ENCODE measurements at places on chromosomes 1 and 21.
A peak's percentile ranks its signal among the peaks of the same experiment; 100 is the strongest.

DNA sequence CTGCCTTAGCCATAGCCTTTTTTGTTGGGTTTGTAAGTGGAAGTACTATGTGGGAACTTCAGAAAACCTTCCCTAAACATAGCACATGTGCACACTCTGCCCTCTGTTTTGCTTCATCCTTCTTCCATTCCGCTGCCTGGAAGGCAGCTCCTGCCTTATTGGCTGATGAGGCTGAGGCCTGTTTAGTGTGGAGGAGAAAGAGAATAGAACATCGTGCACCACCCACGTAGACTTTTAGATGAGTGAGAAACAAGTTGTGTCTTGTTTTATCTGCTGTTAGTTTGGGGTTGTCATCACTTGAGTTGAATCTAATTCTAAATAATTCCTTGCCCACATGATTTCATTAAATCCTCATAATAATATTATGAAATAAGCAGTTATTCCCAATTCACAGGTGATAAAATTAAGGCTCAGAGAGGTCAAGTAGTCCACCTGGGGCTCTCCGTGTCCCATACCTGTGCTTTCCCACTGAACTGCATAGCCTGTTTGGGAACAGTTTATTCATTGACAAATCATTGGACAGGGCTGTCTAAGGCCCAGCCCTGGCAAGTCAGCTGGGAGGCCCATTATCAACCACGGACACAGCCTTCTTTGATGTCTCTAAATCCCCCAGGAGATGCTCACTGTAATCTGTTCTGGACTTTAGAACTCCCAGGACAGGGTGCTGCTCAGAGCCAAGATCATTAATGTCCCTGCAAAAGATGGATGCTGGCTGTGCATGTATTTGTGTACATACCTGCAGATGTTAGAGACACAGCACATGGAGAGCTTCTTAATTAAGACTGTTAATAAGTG, 93.0 kb downstream of the ABCA4 start:
- DNase-seq: no peak

DNA sequence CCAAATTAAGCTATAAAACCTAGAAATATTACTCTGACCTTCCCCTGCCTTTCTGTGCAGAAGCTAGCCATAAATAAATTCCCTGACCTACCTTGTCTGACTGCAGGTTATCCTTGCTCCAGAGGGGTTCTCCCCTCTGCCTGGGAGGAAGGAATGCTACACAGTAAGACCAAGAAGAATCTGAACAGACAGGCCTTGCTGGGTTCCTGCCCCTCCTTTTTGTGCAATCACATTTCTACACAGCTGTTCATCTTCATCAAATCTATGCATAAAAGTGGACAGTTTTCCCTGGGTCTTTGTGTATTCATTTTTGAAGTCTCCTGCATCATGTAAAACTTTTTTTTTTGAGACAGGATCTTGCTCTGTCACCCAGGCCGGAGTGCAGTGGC, 50.6 kb downstream of the DNTTIP2 start:
- no peak for DNase-seq

DNA sequence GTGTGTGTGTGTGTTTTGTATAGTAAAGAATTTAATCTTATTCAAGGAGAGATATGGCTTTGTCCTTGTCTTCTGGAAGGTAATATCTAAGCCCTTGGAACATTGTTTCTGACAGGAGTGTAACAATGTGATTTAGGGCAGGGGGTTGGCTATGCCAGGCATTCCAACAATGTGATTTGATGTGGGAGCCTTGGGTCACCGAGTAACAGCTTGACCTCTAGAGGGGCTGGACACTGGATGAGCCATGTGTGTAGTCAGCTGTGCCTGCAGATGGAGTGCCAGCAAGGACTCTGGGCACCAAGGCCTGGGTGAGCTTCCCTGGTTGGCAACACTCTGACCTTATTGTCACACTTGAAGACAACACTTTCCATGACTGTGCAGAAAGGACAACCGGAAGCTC, 336.1 kb upstream of the ZP4 start:
- DNase-seq: no peak

DNA sequence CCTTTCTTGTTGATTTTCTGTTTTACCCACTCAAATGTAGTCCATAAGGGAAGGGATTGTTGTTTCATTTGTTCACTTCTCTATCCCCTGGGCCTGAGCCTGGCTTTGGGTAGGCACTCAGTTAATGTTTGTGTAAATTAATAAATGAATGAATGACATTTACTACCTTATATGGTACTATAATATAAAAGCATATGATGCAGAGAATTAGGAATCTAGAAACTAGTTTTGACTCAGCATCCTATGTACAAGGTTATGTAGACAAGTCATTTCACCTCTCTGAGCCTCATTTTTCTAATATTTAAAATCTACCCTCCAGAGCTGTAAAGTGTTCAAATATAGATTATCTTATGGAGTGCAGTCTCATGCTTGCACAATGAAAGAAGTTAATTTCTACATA, 68.9 kb upstream of the S1PR1 start:
- DNase-seq: no peak

DNA sequence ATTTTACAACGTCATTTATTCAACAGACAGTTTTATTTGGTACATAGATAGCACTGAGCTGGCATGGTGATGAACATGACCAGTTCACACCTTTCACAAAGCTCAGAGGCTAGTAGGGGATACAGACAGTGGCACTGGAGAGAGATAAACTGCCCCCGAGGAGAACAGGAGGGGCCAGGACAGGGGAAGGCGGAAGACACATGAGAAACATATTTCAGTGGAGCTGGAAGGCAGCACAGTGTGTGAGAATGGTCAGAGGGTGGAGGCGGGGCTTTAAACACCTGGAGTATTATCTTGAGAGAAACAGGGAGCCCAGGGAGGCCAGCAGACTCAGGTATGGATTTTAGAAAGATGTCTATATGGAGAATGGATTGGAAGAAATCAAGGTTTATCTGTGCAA, 49.5 kb downstream of the CHML start:
- DNase-seq: no peak

DNA sequence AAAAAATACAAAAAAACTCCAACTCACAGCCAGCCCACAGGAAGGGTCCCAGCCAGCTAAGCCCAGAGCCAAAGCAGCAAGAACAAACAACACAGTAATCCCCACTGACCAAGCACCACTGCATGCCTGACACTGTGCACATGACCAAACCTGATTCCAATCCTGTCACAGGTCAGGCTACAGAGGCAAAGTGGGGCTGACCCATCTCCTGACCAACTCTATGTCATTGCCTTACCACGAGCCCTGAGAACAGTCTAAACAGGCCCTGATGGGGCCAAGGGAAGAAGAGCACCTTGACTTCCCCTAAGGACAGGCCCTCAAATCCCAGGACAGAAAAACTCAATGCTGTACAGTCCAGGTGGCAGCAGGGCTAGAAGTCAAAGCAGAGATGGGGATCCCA, 2.4 kb downstream of the LSS start:
- DNase-seq: no peak

DNA sequence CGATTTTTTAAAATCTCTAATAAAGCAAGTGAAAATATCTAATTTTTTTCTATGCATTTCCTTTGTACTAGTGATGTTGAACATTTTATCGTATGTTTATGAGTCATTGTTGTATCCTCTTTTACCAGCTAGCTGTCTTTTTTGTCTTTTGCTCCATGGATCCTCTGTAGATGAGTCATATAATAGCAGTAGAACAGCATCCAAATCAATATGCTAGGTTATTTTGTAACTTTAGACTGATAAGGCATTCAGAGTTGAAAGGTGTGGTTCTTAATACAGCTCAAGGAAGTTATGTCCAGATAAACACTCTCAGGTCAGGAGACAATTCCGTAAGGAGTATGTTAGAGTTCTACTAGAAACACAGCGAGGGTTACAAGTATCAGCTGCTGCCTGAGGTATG, 31.9 kb downstream of the MAP10 start:
- DNase-seq: no peak

GRCh38 chr1:87812871-87813577, 484.3 kb downstream of the LMO4 start:
- no peak for DNase-seq

- DNase-seq: no peak
Measured at GRCh38 chr1:232221802-232222499, 408.0 kb downstream of the SIPA1L2 start.

DNA sequence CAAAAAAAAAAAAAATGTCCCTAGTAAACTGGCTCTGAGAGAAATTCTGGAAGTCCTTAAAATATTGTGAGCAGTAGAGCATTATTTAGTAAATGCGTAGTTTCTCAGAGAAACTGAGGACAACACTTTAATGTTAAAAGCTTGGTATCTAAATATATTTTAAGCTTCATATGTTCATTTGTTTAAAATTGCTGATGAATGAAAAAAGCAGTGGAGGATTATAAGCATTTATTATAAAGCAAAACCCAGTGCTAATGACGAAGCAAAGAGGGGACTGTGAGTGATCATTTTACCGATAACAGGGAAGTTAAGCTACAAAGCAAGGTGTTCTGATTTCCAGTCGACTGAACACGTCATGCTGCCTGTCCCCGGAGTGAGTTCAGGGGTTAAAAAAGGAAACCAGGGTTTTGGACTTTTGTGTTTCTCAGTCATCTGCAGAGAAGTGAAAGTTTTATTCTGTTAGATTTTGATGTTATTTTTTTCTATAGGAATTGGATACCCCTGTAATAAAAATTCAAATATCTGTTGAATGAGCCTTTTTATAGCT, 64.5 kb upstream of the SCCPDH start:
- DNase-seq: no peak

- DNase-seq: no peak
Measured at GRCh38 chr1:20632386-20632785, 872 bp upstream of the PINK1 start.

GRCh38 chr1:62826901-62827300, 43.0 kb downstream of the ATG4C start:
- DNase-seq: no peak

- peak; percentile 74 for DNase-seq
Measured at GRCh38 chr1:155078469-155079209, at the start of gene EFNA3. EFNA3 (plus strand) TSS chr1:155078837; CDS start chr1:155078942, 105 bp downstream.

DNA sequence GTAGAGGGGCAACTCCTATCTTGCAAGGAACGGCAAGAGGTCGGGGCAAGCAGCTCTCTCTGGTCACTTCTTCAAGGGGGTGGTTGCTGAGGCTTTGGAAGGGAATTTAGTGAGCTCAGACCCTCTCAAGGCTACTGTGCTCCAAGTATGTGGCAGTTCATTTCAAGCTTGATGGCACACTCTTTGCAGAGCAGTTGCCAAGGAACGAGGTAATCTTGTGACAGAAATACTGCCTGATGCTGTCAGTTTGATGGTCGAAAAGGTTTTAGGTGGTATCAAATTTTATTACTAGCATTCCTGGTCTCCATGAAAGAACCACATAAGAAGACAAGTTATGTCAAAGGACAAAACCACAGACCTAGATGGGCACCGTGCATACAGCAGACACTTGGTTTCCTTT, 13.1 kb downstream of the CFAP298 start:
- DNase-seq: no peak

GRCh38 chr1:162055062-162055461, 14.4 kb upstream of the NOS1AP start:
- DNase-seq: no peak

- DNase-seq: no peak
Measured at GRCh38 chr1:186802388-186802787, 26.4 kb upstream of the PLA2G4A start.

DNA sequence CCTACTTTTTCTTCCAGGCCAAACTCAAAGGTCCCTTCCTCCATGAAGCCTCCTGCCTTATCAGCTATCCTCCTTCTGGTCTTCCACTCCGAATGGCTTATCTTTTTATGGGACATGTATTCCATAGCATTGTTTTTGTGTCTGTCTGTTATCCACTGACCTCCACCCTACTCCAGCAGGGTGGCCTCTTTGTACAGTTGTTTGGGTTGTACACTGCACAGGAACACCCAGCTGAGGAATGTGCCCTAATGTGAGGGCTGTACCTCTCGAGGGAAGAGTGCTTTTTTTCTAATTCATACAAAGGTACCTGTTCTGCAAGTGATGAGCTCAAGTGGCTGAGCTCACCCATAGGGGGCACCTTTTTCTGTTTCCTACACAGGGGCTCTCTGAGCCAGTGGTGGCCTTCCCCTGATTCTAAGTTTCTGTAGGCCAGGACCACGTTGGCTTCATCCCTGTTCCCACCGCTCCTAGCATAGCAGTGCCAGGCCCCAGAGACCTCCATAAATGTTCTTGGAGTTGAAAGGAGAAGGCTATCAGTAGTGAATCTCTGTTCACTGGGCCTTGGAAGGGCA, 108.2 kb downstream of the FOXD2 start:
- no peak for DNase-seq

DNA sequence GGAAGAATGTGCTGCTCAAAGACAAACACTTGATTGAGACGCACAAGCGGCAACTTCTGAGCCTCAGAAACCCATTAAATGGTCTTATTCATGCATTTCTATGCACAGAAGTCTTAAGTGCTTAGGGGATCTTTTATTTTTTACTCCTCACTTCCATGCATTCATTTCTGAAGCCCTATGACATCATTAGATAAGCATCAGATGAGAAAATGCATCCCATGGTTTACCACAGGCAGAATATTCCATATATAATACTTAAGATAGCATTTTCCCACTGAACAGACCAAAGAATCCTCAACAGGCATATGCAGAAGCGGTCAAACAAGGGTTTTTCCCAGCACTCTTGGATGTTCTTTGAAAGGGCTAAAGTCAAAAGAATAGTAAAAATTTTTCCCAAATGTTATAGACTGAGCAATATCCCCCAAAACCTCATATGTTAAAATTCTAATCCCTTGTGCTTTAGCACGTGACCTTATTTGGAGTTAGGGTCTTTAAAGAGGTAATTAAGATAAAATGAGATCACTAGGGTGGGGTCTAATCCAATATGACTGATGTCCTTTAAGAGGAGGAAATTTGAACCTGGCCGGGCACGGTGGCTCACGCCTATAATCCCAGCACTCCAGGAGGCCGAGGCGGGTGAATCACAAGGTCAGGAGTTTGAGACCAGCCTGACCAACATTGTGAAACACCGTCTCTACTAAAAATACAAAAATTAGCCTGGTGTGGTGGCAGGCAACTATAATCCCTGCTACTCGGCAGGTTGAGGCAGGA, 22.6 kb upstream of the FAM89A start:
- DNase-seq: no peak

DNA sequence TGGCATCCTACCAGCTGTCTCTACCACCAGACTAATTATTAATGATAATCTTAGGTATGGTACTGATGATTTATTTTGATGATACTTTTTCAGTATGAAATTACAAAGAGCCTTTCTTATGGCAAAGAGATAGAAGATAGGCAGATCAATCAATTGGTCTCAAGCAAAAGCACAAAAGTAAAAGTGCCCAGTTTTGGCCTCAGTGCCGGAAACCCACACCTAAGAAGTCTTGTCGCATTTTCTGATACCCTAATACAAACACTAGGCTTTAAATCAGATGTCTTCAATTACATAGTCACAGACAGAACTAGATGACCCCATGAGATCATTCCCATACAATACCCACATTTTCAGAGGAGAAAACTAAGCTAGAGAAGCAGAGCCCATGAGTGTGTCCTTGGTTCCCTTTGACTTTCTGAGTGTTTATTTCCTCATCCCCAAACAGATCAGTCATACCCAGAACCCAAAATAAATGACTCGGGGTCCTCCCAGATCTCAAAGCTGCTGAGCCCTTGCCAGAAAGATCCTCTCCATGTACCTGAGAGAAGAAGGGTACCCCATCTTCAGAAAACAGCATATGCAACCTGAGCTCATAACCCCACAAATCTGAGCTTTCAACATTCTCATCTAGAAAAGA, 7.7 kb downstream of the ITPKB start:
- no peak for DNase-seq

GRCh38 chr1:217498209-217498608, 132.7 kb downstream of the GPATCH2 start:
- no peak for DNase-seq

- no peak for DNase-seq
Measured at GRCh38 chr1:63976006-63976405, 202.2 kb downstream of the ROR1 start.

GRCh38 chr1:44519035-44519676, 114.1 kb downstream of the RNF220 start:
- no peak for DNase-seq
